T-cell (primary cell): ENCODE measurements at places on chromosomes 13 and 19. TPM values are rescaled to one million over a fixed set of nuclear protein-coding genes. Genes with fewer than 3 reads are reported as not detected.

GRCh38 chr19:3045885-3046697, 16.2 kb downstream of the TLE5 start:
- DNase-seq: no peak

- no peak for DNase-seq
Measured at GRCh38 chr13:34467450-34468083, 474.5 kb upstream of the NBEA start.

DNA sequence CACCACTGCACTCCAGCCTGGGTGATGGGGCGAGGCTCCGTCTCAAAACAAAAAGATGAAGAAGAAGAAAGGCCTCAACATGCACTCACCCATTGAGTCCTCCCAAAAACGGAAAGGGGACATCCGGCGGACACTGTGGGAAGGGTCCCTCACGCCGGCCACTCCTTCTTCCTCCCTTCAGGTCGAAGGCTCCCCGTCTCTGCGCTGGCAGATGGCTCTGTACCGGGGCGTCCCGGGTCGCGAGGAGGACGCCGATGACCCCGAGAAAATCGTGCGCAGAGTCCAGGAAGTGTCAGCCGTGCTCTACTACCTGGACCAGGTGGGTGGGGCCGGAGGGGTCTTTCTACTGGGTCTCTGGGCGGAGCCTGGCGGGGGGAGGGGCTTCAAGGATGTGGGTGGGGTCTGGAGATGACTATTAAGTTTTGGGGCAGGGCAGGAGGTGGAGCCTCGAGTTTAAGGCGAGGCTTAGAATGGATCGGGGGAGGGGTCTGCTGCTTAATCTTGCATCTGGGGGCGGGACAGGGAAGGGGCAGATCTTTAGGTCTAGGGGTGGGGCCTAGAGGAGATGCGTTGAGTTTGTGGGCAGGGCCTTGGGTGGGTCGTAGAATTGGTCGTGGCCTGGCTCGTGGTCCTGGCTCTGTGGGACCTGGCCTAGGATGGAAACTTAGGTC, 90.2 kb downstream of the MAP4K1 start:
- DNase-seq: no peak

GPC6 gene
- total RNA-seq: 0.03 TPM

DNA sequence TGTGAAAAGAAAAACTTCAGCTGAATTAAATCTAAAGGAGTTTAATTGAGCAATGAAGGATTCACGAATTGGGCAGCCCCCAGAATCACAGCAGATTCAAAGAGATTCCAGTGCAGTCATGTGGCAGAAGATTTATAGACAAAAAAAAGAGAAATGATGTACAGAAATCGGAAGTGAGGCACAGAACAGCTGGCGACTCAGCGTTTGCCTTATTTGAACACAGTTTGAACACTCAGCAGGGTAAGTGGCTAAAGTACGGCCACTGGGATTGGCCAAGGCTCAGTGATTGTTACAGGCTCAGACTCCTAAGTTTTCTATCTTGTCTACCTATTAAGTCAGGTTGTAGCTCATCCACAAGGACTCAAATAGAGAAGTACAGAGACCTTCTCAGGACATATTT, 11.6 kb upstream of the CFAP97D2 start:
- no peak for DNase-seq

- no peak for DNase-seq
Measured at GRCh38 chr13:78611040-78611439, 7.7 kb upstream of the POU4F1 start.

- no peak for DNase-seq
Measured at GRCh38 chr19:43664018-43664417, 6.0 kb downstream of the PLAUR start.

GRCh38 chr19:49691243-49692146, 579 bp downstream of the CPT1C start:
- no peak for DNase-seq

SLITRK1 gene
- total RNA-seq: not detected

PALM gene
- 0.53 TPM for total RNA-seq

LNX2 gene
- 10.5 TPM for total RNA-seq

DAND5 gene
- total RNA-seq: not detected
